Uterus (tissue), 4 donors: ENCODE measurements at places on chromosomes 2 and 18. TPM values are rescaled to one million over a fixed set of nuclear protein-coding genes. Genes with fewer than 3 reads are reported as not detected.

GRCh38 chr2:19711470-19712372, 190.1 kb downstream of the TTC32 start:
- peak; percentile 67 for DNase-seq

The TYW5 gene
- 6.5 TPM for total RNA-seq

DNA sequence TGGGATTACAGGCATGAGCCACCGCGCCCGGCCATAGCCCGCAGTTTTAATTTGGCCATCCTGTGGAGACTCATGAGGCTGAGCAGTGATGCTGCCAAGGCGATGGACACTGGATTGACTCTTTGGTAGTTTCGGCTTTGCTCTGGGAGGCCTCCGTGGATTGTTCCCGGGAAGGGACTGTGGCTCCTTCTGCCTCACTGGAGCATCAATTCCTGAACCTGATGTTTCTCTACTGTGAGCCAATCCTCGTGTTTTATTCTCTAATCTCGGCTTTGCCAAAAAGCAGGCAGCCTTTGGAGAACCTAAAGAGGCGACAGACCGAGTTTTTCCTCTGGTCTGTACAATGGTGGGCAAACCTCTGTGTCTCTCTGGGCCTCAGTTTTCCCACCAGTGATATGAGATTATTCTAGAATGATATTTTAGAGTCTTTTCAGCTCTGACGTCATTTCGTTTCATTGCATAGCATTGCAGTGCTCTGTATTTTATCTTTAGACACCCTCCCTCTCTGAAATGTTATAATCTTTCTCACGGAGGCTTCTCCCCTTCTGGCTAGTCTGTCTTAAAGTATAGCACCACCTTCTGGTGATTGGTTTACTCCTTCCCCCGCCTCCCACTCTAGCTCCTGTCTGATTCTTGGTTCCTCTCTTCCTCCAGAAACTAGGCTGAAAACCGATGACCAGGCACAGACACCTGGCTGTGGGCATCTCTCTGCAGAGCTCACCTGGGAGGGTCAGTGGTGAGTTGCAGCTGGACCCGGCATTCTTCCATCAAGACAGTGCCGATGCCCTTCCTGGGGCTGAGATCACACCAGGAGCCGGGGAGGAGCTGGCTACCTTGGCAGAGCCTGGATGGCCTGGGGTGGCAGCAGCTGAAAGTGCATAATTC, 341.3 kb downstream of the MYCN start:
- DNase-seq, result no peak

GRCh38 chr2:13193075-13193474, 476.3 kb downstream of the TRIB2 start:
- DNase-seq, result no peak

DNA sequence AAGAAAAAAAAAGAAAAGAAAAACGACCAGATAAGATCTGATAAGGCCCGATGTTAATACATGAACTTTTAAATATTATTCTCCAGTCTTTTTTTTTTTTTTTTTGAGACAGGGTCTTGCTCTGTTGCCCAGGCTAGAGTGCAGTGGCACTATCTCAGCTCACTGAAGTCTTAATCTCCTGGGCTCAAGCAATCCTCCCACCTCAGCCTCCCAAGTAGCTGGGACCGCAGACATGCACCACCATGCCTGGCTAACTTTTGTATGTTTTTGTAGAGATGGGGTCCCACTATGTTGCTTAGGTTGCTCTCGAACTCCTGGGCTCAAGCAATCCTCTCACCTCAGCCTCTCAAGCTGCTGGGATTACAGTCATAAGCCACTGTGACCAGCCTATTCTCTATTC, 1.6 kb downstream of the ABCG5 start:
- DNase-seq, result no peak
